Neural progenitor cell (in vitro differentiated cells): ENCODE measurements at places on chromosomes 3 and 15.

DNA sequence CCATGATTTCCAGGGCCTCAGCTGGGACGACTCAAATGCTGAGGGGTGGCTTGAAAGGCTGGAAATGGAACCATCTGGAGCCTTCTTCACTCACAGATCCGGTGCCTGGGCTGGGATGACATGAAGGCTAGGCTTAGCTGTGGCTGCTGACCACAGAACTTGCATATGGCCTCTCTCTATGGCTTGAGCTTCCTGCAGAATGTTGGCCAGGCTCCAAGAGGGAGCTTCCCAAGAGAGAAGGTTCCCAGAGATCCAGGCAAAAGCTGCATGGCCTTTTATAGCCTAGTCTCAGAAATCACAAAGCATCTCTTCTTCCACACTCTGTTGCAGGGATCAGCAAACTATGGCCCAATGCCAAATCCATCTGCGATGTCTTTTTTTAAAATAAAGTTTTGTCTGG lies 44.8 kb downstream of the GATM start:
- H3K27ac ChIP-seq = no peak overlapping the region
- no peaks in the 10 kb centered on the region for H3K4me1 ChIP-seq
- no peaks in the 10 kb centered on the region for H3K36me3 ChIP-seq
- no peaks in the 10 kb centered on the region for H3K27me3 ChIP-seq

DNA sequence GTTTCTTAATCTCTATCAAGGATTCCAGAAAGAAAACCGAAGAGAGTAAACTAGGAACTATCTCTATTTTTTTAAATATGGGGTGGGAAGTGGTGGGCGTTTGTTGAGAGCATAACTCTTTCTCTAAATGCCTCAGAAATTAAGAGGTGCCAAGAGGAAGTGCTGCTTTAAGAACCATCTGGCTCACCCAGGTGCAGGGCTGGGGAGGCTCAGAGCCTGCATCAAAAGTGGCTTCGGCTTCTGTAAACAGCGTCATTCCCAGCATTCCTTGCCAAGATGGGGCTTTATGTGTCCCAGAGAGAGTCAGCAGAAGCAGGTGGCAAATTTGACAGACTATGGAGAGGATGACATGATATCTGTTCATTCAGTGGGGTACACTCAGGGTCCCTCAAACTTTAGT lies 123.3 kb upstream of the BFSP2 start:
- H3K4me3 ChIP-seq = no peak overlapping the region
- peak overlapping the region; percentile 1 for H3K27ac ChIP-seq
- no peaks in the 10 kb centered on the region for H3K27me3 ChIP-seq
- peaks cover 14% of the 10 kb centered on the region for H3K4me1 ChIP-seq
- H3K36me3 ChIP-seq = no peaks in the 10 kb centered on the region
- DNase-seq = peak; percentile 27

DNA sequence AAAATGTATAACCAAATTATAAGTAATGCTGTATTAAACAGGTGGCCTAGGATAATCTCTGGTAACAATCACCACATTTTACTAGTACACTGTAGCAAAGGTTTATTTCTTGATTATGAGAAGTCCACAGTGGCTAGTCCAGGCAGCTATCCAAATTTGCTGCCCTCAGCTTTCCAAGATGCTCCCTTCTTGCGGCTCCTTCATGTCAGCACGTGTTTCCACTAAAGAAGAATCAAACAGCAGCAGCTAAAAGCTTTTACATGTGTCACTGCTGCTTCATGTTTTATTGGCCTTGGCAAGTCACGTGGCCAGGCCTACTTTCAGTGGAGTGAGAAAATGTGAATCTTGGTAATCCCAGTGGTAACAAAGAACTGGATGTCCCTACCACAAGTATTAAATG lies 5.6 kb upstream of the RBMS3 start:
- H3K4me1 ChIP-seq = no peaks in the 10 kb centered on the region
- DNase-seq = no peak
- H3K4me3 ChIP-seq = no peak overlapping the region
- no peaks in the 10 kb centered on the region for H3K27me3 ChIP-seq

- no peaks in the 10 kb centered on the region for H3K36me3 ChIP-seq
- H3K4me1 ChIP-seq = peaks cover 4% of the 10 kb centered on the region
- no peaks in the 10 kb centered on the region for H3K27me3 ChIP-seq
- no peak overlapping the region for H3K27ac ChIP-seq
- H3K4me3 ChIP-seq = peak overlapping the region; percentile 85
Measured at GRCh38 chr15:75455982-75456531, 4.6 kb upstream of the SIN3A start.

DNA sequence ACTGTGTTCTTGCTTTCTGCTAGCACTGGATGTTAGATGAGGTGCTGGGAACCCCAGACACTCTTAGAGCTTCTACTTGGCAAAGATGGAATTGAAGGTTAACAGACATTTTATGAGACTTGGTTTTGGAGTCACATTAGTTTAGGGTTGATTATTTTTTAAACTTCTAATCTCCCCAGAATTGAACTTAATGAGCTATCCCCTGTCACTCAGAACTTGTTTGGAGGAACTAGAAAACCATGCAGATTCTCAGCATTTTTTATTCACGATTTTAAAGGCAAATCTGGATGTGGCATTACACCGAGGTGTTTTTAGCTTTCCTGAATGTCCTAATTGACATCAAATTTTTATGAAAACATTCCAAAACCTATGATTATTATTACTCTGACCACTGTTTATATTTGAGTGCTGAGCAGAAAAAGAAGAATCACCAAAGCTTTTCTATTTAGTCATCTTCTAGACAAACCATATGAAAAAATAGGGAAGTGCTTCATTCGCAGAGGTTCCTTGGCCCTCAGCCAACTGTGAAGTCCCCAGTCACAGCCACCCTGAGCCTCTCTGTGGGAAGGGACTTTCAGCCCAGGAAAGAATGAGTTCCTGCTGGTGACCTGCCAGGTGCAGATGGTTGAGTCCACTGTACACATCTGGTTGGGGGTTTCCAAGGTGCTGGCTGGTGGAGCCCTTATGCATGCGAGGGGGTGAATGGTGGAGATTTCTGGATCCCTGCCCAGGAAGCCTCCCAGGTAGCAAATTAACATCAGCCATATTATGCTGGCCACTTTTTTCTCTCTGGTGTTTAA lies 196.0 kb upstream of the TOPAZ1 start:
- H3K27me3 ChIP-seq = no peaks in the 10 kb centered on the region
- H3K4me3 ChIP-seq = no peak overlapping the region
- DNase-seq = no peak

DNA sequence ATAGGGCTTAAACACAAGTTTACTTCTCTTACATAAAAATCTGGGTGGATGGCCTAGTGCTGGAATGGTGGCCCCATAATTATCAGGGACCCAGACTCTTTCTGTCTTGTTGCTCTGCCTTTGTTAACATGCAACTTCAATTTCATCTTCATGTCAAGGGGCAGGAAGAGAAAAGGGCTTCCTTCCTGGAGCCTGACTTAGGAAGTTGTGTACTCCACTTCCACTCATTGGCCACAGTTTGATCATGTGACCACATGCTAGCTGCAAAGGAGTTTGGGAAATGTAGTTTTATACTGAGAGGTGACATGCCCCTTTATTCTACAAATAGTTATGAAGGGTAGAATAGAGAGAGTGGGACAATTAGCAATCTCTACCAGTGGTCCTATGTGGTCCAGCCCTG lies 39.3 kb downstream of the RHCG start:
- peaks cover 27% of the 10 kb centered on the region for H3K4me1 ChIP-seq
- peaks cover 75% of the 10 kb centered on the region for H3K27me3 ChIP-seq
- H3K36me3 ChIP-seq = no peaks in the 10 kb centered on the region
- H3K4me3 ChIP-seq = no peak overlapping the region
- peak; percentile 52 for DNase-seq
- H3K27ac ChIP-seq = no peak overlapping the region

- H3K36me3 ChIP-seq = no peaks in the 10 kb centered on the region
- H3K4me1 ChIP-seq = no peaks in the 10 kb centered on the region
- no peak overlapping the region for H3K27ac ChIP-seq
- H3K27me3 ChIP-seq = no peaks in the 10 kb centered on the region
- DNase-seq = no peak
Measured at GRCh38 chr3:26091626-26092025, 301.7 kb downstream of the OXSM start.

- no peaks in the 10 kb centered on the region for H3K27me3 ChIP-seq
- H3K4me1 ChIP-seq = peaks cover 11% of the 10 kb centered on the region
- H3K36me3 ChIP-seq = no peaks in the 10 kb centered on the region
- DNase-seq = no peak
- H3K4me3 ChIP-seq = no peak overlapping the region
Measured at GRCh38 chr3:73072634-73073033, 11.2 kb downstream of the EBLN2 start.

- no peaks in the 10 kb centered on the region for H3K27me3 ChIP-seq
- no peak overlapping the region for H3K4me3 ChIP-seq
- no peak for DNase-seq
- H3K4me1 ChIP-seq = peaks cover 6% of the 10 kb centered on the region
- no peak overlapping the region for H3K27ac ChIP-seq
- no peaks in the 10 kb centered on the region for H3K36me3 ChIP-seq
Measured at GRCh38 chr3:129252748-129253147, 3.3 kb downstream of the COPG1 start.

DNA sequence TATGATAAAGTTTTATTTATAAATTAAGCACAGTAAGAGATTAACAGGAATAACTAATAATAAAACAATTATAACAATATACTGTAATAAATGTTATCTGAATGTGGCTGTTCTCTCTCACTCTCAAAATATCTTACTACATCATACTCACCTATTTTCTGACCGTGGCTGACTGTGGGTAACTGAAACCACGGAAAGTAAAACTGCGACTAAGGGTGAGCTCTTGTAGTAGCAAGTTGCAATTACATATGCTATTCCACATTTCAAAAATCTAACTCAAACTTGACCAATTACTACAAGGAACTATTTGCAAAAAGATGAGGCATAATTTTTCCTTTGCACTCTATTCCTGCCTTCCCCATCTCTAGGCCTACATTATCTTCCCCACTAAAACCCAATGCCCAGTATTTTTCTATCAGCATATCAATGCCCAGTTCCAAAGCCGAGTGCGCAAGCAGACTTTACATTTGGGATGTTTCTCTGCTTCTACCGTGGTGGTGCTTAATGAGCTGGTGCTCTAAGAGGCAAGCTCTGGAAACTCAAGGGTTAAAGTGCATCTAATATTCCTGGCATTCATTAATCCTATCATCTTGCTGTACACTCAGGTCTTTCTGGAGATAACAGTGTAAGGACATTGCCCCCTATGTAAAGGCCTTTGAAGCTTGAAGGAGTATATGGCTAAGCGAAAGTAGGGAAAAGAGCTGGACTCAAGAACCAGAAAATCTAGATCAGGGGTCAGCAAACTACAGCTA lies 6.7 kb downstream of the PCYT1A start:
- no peaks in the 10 kb centered on the region for H3K36me3 ChIP-seq
- H3K27ac ChIP-seq = no peak overlapping the region
- no peaks in the 10 kb centered on the region for H3K4me1 ChIP-seq
- H3K4me3 ChIP-seq = no peak overlapping the region

- H3K4me3 ChIP-seq = no peak overlapping the region
- H3K27ac ChIP-seq = peak overlapping the region; percentile 85
- no peaks in the 10 kb centered on the region for H3K27me3 ChIP-seq
- H3K36me3 ChIP-seq = peaks cover 18% of the 10 kb centered on the region
- DNase-seq = peak; percentile 50
- peaks cover 37% of the 10 kb centered on the region for H3K4me1 ChIP-seq
Measured at GRCh38 chr15:39344662-39345141, 236.2 kb upstream of the THBS1 start.

GRCh38 chr15:39453620-39454019 lies 127.3 kb upstream of the THBS1 start:
- no peak for DNase-seq
- H3K27me3 ChIP-seq = no peaks in the 10 kb centered on the region
- H3K27ac ChIP-seq = no peak overlapping the region
- H3K4me1 ChIP-seq = no peaks in the 10 kb centered on the region

DNA sequence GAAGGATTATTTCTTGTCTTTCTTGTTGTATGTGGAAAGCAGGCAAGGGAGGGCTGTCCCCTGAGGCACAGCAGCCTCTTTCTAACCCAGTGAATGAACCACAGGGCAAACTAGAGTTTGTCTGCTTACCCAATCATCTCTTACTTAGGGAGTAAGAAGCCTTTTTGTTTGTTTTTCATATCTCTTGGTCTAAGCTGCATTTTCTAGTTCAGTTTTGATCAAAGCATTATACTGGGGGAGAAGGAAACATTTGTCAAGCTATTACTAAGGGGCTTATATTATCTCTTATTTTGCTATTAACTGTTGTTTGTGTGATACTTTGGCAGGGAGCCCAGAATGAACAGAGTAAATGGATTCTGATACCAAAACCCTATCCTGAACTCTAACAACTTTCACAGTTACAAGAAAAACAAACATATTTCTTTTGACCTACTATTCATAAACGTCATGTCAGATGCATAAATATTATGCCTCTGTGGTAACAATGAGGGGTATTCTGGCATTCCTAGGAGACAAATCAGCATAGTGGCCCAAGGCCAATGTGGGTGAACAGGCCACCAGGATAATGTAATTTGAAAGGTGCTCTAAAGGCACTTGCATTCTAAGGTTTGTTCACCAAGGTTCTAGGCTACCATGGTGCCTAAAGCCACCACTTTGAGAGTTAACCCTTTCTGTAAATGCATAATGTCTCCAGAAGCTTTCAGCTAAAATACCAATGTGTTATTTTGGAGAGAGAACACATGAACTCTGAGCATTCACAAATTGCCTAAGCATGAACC lies 271.6 kb upstream of the ZPLD1 start:
- H3K4me3 ChIP-seq = no peak overlapping the region
- no peak for DNase-seq
- H3K27me3 ChIP-seq = no peaks in the 10 kb centered on the region
- no peaks in the 10 kb centered on the region for H3K36me3 ChIP-seq
- no peak overlapping the region for H3K27ac ChIP-seq

DNA sequence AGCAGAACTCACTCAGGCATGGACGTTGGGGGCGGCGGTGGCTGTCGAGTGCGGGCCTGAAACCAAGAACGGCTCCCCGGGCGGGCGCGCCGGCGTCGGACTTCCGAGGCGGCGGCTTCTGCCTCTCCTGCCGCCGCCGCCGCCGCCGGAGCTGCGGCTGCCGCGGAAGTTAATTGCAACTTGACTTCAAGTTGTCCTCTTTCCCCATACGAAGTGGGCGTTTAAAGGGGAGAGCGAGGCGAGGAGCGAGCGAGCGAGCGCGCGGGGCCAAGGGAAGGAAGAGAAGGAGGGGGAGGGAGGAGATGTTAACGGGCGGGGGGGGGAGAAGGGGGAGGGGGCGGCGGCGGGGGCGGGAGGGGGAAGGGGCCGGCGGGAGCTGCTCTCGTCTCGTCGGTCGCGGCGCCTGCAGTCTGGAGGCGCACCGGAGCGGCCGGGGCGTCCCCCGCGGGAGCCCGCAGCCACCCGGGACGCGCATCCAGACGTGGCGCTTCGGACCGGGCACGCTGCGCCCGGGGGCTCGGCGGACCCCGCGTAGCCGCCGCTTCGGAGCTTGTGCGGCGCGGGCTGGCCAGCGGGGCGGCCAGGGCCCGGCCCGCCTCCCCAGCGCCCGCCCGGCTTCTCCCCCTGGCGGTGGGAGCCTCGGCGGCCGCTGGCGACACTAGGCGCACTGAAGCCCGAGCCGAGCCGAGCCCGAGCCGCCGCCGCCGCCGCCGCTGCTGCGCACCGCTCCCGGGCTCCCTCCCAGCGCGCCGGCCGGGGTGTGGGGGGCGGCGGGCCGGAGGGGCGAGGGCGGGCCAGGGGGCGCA lies 19.7 kb upstream of the SATB1 start:
- DNase-seq = peak; percentile 92
- no peaks in the 10 kb centered on the region for H3K36me3 ChIP-seq
- H3K4me1 ChIP-seq = peaks cover 13% of the 10 kb centered on the region
- peaks cover 71% of the 10 kb centered on the region for H3K27me3 ChIP-seq
- H3K4me3 ChIP-seq = peak overlapping the region; percentile 79
- no peak overlapping the region for H3K27ac ChIP-seq
